T-helper 2 cell (primary cell): ENCODE measurements at places on chromosomes 13 and 19.

DNA sequence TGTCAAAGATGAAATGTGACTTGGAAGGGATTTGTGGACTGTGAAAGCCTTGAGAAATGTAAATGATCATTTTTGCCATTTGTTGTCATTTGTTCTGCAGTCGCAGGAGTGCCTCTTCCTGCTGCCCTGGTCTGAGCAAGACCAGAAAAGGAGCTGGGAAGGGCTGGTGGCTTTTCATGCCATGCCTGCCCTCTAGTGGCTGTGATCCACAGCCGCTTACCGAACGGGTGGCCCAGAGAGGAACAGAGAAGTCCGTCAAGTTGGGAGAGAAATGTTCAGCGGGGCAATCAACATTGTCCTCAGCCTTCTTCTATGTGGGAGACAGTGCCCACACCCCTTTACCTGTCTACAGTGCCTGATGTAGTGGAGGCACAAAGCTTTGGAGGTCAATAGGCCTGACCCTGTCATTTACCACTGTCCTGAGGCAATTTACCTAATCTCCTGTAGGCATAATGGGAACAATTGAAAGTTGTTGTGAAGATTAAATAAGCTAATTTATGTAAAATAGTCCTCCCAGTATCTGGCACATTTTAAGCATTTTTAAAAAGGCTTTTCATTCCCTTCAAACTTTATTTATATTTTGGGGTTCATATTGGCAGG is 224.5 kb downstream of the B3GLCT start:
- DNase-seq: peak; percentile 12

DNA sequence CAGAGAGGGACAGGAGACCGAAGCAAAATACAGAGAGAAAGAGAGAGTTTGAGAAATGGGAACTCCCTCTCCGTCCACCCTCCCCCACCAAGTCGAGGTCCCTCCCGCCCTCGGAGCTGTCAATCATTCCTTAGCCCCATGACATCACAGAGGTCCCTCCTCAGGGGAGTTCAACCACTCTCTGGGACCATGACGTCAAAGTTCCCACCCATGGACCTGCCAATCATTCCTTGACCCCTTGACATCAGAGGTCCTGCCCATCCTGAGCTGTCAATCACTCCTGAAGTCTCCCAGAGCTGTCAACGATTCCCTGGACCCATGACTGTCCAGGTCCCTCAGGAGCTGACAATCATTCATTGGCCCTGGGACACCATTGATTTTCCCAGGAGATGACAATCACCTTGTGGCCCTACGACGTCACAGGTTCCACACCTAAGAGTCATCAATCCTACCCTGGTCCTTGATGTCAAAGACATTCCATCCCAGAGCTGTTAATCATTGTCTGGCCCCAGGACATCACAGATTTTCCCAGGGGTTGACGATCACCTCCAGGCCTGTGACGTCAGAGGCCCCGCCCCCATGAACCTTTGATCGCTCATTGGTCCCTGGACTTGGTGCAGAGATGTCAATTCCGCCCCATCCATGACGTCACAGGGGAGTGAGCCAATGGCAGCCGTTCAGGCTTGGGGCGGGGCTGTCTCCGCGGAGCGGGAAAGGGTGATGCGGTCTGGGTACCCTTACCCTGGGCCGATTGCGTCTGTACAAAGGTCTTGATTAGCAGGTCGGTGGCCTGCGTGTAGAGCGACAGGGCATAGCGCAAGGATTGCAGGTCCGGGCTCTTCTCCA is 61.7 kb downstream of the COLGALT1 start:
- DNase-seq: no peak

GRCh38 chr13:73411067-73411809 is 352.4 kb downstream of the KLF5 start:
- no peak for DNase-seq

- DNase-seq: no peak
These were observed 1090.2 kb downstream of the UQCRFS1 start for GRCh38 chr19:28122734-28123133.

GRCh38 chr13:44432650-44433049 is 59.0 kb downstream of the SERP2 start:
- DNase-seq: no peak

DNA sequence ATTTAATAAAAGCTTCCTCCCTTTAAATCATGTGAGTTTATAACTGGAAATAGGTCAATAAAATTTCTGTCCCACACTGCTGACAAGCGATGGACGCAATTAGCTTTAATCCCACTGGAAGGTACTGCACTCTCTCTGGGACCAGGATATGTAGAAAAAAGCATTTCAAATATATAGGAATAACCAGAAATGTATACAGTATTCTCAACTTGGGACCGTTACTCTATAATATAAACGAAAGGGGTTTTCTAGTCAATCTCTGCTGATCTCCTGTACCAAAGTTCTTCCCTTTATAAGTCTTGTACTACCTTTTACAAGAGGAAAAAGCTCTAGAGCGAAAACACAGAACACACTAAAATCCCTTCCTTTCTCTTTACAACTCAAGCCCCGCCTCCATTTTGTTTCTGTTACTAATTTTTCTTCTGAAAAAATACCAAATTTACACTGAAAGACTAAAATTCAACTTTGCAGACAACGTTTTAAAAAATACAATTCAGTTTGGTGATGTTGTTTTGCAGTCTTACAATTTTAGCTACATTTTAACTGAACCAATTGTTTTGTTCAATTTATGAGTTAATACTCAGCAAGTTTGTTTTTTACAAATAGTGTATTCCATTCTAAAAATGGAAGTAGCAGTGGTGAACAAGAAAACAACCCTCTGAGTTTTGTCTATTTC is 1.7 kb upstream of the USPL1 start:
- DNase-seq: no peak

DNA sequence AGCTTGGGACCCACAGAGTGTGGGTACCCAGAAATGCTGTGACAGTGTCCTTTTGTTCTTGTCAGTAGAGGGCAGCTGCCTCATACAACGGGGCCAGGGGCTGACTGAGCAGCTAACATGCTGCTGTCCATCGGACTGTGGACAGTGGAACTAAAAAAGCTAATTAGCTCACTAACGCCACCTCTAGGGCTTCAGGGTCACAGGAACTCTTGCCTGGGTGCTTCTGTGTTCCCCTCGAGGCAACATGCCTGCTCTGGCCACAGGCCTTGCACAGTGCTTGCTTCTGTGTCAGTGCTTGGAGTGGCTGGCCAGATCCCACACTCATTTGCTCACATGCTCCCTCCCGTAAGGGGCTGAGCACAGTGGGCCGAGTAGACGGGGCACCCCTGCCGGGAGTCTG is 377.0 kb downstream of the OLFM4 start:
- no peak for DNase-seq

DNA sequence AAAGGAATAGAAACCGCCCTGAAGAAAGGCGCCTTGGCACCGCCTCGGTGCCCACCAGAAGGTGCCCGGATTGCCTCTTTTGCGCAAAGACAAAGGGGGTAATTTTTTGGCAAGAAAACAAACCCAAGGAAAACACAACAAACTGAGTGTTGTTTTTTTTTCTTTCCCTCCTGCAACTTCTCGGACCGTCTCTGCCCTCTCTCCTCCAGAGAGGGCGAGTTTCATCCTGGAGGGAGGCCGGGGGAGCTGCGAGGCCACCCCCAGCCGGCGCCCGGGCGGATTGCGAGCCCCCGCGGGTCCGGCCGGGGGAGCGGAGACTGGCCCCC is 2.3 kb downstream of the ZNF536 start:
- DNase-seq: no peak

- DNase-seq: no peak
These were observed 6.8 kb downstream of the S1PR2 start for GRCh38 chr19:10224337-10224736.

- no peak for DNase-seq
These were observed 1495.0 kb upstream of the PCDH20 start for GRCh38 chr13:62910541-62911060.

GRCh38 chr19:5054551-5055456 is 85.9 kb downstream of the KDM4B start:
- no peak for DNase-seq

GRCh38 chr19:3142292-3142670 is 6.4 kb downstream of the GNA15 start:
- peak; percentile 39 for DNase-seq

- DNase-seq: no peak
These were observed 2.3 kb upstream of the TGDS start for GRCh38 chr13:94598281-94598680.

GRCh38 chr13:44108331-44108858 is 228.7 kb downstream of the LACC1 start:
- DNase-seq: no peak

- no peak for DNase-seq
These were observed 1300.7 kb downstream of the PCDH9 start for GRCh38 chr13:65929436-65929835.

DNA sequence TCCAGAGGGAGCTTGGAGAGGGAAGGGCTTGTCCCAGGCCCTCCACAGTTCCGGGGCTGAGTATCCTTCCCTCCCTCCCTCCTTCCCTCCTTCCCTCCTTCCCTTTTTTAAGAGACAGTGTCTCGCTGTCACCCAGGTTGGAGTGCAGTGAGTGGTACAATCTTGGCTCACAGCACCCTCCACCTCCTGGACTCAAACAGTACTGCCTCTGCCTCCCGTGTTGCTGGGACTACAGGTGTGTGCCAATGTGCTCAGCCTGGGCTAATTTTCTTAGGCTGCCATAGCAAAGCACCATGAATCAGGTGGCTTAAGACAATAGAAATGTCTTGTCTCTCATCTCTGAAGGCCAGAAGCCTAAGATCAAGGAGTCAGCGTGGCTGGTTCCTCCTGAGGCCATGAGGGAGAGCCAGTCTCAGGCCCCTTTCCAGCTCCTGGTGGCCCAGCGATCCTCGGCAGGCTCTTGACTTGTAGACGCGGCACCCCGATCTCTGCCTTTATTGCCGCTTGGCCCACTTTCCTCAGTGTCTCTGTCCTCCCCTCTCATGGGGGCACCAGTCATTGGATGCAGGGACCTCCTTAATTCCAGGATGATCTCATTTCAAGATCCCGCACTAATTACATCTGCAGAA is 47.5 kb downstream of the CRTC1 start:
- no peak for DNase-seq

DNA sequence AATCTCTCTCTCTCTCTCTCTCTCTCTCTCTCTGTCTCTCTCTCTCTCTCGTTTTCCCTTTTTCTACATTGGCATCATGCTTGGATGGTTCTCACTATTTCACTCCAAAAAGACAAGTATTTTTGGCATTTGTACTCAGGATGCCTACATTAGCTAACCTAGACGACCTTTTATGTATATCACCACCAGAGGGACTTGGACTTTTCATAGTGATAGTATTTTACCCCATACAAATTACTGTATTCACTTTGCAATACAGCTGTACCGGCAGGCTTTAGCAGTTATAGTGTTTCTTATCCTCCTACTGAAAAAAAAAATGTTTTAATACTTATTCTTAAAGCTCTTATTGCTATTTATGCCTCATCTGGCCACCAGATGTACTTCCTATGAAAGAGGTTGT is 687.2 kb upstream of the KLHL1 start:
- no peak for DNase-seq

DNA sequence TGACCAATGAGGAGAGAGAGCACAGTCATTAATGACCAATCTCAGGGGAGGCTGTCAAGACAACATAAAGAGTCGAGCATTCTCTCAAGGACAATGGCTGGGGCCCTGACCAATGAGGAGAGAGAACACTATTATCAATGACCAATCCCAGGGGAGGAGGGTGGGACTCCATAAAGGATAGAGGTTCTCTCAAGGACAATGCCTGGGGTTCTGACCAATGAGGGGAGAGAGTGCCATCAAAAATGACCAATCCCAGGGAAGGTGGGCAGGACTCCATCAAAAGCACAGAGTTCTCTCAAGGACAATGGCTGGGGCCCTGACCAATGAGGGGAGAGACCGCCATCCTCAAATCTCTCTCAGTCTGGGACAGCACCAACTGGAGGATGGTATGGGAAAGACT is 3.3 kb upstream of the KLK11 start:
- no peak for DNase-seq

GRCh38 chr19:53644061-53644816 is 12.4 kb downstream of the DPRX start:
- no peak for DNase-seq

DNA sequence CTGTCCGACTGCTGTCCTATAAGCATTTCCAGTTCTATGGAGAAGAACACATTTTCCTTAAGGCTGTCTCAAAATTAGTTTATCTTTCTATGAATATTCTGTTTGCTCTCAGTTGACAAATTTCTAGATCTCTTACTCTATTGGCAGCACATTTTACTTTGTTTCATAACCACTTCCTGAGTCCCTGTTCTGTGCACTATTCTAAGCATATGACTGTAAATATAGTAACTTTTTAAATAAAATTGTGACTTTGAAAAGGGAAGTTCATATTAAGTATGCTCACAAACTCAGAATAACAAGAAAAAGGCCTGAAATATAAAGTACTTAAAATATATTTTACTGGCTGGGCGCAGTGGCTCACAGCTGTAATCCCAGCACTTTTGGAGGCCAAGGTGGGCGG is 56.5 kb upstream of the HTR2A start:
- no peak for DNase-seq

GRCh38 chr13:94561126-94561525 is 34.8 kb downstream of the TGDS start:
- DNase-seq: no peak

GRCh38 chr19:55005684-55006488 is 32.2 kb downstream of the GP6 start:
- DNase-seq: no peak

DNA sequence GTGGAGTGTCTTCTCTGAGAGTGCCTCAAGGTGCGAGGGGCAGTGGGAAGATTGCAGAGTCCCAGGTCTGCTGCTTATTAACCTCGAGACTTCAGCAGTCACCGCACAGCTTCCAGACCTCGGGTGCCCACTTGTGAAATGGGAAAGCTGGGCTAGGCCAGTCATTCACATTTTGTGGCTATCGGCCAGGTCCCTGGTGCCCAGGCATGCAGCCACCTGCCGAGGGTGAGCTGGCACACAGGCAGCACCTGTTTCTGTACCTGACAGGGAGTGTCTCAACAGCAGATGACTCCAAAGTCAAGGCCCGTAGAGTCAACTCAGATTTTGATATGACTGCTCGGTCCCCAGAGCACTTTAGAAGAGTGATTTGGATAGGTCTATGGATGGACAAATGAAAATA is 21.9 kb downstream of the UQCRFS1 start:
- DNase-seq: no peak

DNA sequence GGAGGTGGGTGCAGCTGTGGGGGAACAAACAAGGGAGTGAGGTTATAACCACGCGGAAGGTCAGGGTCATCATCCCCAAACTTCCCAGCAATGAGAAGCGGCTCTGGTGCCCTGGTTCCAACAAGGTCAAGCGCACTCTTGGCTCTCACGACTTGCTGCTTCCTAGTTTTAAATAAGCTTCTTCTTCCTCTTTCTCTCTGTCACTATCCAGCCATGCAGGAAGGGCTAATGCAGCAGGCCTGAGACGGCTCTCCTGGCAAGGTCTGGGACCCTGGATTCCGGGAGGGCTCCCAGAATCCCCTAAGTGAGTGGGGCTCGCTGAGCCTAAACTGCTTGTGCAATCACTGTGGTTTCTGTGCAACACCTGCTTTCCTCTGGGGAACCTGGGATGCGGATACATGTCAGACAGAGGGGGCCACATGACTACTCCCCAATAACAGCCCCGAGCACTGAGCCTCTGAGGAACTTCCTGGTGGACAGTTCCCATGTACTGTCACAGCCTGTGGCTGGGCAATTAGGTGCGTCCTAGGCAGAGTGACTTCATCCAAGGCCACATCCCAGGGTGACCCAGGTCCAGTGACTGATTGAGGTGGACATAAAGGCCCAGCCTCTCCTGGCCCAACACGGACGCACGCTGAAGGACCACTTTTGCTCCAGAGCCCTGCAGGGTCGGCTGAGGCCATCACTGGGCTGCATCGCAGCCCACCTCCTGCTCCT is 24.2 kb downstream of the VRK3 start:
- no peak for DNase-seq
